ENCODE measurements at places on chromosomes 12 and 14.

DNA sequence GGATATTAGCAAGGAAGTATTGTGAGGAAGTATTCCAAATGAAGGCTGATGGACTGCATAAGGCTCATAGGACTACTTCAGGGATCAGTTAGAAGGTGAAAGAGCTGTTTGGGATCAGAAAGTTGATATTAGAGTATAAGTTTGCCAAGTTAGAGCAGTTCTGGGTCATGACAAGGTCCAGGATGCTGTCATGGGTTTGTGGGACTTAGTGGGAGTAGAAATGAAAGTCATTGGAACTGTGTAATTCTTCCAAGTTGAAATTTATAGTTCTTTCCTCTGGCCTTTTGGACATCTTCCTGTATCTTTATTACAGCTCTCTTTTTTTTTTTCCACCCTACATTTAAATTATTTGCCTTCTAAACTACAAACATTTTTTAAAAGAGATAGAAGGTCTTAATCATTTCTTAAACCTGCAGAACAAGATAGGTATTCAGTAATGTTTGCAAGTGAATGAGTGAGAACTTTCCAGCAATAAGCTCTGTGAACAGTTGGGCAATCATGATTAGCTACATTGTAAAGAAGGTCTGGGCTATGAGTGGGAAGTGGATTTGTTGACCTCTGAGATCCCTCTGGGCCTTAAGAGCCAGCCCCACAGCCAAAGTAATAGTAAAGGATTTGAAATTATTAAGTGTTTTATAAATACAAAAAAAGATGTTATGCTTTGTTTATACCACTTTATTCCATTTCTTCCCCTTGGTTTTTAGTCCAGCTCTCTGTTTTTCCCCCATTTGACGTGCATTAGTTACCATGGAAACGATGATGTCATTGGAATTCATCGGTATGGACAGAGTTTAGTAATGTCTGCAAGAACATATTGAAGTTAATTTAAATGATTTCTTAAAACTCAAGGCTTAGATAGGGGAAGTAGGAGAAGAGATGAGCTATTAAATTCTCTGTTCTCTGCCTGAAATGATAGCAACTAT is 247.9 kb upstream of the ARHGAP5 start:
- DNase-seq: no peak

GRCh38 chr14:81446279-81447007 is 46.3 kb upstream of the STON2 start:
- no peak for DNase-seq

- no peak for DNase-seq
Observed at GRCh38 chr12:101925361-101925760, 48.0 kb downstream of the DRAM1 start.

GRCh38 chr12:15782667-15783066 is 6.5 kb downstream of the EPS8 start:
- no peak for DNase-seq

DNA sequence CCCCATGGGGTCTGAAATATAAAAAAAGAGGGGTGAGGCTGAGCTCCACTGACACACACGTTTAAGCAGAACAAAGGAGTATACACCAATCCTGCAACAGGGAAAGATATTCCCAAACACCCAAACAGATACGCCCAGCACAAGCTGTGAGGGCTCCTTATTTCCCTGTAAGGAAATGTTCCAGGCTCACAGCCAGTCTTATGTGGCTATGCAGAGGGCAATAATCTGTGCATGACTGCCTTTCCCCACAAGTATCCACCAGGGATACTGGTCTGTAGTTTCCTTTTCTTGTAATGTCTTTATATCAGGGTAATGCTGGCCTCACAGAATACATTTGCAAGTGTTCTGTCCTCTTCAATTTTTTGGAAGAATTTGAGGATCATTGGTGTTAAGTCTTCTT is 141.7 kb upstream of the DAAM1 start:
- no peak for DNase-seq
